ENCODE measurements at places on chromosomes 3 and 15. TPM values are rescaled to one million over a fixed set of nuclear protein-coding genes. Genes with fewer than 3 reads are reported as not detected.

- DNase-seq: no peak
- H3K27ac ChIP-seq: no peak overlapping the region
- H3K4me1 ChIP-seq: peaks cover 37% of the 10 kb centered on the region
- no peaks in the 10 kb centered on the region for H3K36me3 ChIP-seq
Observed at GRCh38 chr15:77415450-77416147, 4.3 kb downstream of the PEAK1 start.

DNA sequence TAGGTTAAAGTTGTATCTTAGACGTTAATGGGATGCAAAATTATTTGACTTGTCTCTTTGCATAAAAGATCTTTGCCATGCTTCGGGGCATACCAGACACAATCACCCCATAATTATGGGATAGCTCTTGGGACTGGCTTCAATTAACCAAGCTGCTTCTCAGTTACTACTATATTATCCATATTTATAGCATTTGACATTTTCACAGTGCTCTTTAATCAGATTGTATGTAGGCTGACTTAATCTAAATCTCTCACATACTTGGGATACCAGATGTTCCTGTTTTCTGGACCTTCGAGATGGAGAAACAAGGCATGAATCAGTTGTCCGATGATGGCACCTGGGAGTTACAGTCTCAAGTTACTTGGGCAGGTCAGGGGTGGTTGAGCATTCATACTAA, 27.2 kb upstream of the ABHD17C start:
- no peaks in the 10 kb centered on the region for H3K27me3 ChIP-seq
- no peaks in the 10 kb centered on the region for H3K4me1 ChIP-seq
- no peak overlapping the region for H3K27ac ChIP-seq
- H3K4me3 ChIP-seq: no peak overlapping the region
- H3K36me3 ChIP-seq: no peaks in the 10 kb centered on the region

GRCh38 chr3:119774444-119774843, 7.5 kb upstream of the NR1I2 start:
- H3K4me3 ChIP-seq: no peak overlapping the region
- no peak overlapping the region for H3K27ac ChIP-seq
- DNase-seq: no peak
- no peaks in the 10 kb centered on the region for H3K36me3 ChIP-seq
- H3K4me1 ChIP-seq: peaks cover under 1% of the 10 kb centered on the region

GOLGA6A gene
- polyA plus RNA-seq: not detected

OSTN gene
- not detected for polyA plus RNA-seq

PCSK6 gene
- 208 TPM for polyA plus RNA-seq

SLC4A7 gene
- polyA plus RNA-seq: 16.4 TPM

ITGA11 gene
- polyA plus RNA-seq: not detected

Measured in HepG2 (cell line).